ENCODE measurements at places on chromosomes 12 and 14.
A peak's percentile ranks its signal among the peaks of the same experiment; 100 is the strongest.

- H3K4me1 ChIP-seq = peaks cover 8% of the 10 kb centered on the region
- no peak overlapping the region for H3K4me3 ChIP-seq
- no peak for DNase-seq
- no peak overlapping the region for H3K27ac ChIP-seq
These were observed 29.0 kb downstream of the LGMN start for GRCh38 chr14:92719421-92719820.

GRCh38 chr12:95882873-95883272, 24.1 kb downstream of the SNRPF start:
- H3K27me3 ChIP-seq = no peaks in the 10 kb centered on the region
- H3K4me3 ChIP-seq = no peak overlapping the region
- H3K36me3 ChIP-seq = no peaks in the 10 kb centered on the region

DNA sequence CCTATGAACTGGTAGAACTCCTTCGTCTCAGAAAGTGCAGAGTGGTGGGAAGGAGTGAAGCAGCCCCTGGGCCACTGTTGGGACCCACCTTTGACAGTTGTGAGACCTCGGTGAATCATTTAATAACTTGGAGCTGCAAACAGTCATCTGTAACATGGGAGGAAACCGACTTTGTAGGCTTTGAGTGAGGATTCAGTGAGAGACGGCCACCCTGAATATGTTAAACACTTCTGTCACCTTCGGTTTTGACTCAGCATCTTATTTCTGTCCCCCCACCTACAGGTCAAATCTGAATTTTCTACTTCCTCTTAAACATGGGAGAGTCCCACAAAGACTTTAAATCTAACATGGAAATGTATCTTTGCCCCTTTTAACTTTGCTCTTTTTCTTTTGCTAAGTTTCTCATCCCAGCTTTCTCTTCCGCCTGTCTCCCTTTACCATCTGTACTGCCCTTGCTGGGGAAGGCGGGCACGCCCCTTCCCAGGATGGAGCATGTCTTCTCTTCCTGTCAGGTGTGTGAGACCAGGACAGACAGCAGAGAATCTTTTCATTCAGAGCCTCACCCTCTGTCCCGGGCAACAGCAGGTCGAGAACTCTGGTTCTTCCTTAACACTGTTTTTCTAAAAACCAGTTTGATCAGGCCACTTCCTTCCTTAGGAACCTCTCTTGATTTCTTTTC, 37.1 kb downstream of the ZC3H14 start:
- no peaks in the 10 kb centered on the region for H3K27me3 ChIP-seq
- peaks cover 56% of the 10 kb centered on the region for H3K36me3 ChIP-seq
- H3K4me1 ChIP-seq = peaks cover 40% of the 10 kb centered on the region

DNA sequence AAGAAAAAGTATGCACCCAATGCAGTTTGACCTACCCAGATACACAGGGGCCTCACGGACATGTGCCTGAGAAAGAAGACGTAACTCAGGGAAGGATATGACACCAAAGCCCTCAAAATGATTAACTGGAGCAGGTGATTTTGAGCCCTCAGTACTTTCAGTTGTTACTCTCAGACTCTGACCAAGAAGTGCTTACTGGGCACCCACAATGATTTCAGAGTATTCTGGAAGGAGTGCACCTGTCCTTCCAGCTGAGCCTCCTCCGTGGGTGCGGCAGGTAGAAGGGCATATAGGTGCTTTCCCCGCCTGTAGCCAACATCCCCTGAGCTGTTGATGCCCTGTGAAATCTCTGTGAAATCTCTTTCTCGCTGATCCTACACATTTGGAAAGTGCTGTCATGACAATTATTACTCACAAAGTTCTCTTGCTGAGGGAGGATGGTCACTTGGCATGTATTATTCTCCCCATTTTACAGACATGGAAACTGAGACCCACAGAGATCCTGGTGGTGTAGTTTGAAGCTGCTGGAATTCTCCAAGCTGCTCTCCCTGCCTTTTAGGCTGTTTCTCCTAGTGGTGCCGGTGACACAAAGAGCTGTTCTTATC, 154.3 kb upstream of the CCND2 start:
- peak overlapping the region; percentile 33 for H3K4me3 ChIP-seq
- peaks cover 8% of the 10 kb centered on the region for H3K27me3 ChIP-seq
- peak overlapping the region; percentile 79 for H3K27ac ChIP-seq
- H3K4me1 ChIP-seq = peaks cover 63% of the 10 kb centered on the region
- DNase-seq = peak; percentile 88

- H3K36me3 ChIP-seq = no peaks in the 10 kb centered on the region
- no peaks in the 10 kb centered on the region for H3K27me3 ChIP-seq
- no peak overlapping the region for H3K27ac ChIP-seq
- H3K4me1 ChIP-seq = peaks cover 42% of the 10 kb centered on the region
These were observed 79.5 kb downstream of the IRF2BPL start for GRCh38 chr14:76948976-76949375.

DNA sequence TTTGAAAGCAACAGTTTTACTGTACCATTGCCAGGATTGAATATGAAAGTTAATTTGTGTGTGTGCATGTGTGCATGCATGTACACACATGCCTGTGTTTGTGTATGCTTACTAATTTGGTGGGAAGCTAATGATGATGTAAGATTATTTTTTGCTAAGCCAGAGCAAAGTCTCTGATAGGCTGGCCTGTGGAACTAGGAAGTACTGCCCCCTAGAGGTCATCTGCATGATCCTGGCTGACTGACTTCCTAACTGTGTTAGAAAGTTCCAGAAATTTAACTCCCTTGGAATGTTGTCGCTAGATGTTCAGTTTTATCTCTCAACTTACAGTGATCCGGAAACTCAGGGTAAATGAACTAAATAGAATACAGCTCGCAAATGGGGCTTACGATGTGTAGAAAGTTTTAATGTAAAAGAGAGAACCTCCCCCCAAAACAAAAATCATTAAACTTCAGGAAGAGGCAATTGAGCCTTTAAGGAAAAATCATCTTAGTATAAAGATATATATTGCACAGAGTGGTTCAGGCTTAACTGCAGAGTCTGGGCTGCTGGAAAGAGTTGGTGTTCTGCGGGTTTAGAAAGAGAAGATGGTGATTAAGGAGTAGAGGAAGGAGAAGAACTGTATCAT, 34.3 kb upstream of the SLC38A1 start:
- no peak overlapping the region for H3K27ac ChIP-seq
- H3K36me3 ChIP-seq = no peaks in the 10 kb centered on the region
- H3K4me1 ChIP-seq = peaks cover 3% of the 10 kb centered on the region
- DNase-seq = peak; percentile 51
- no peak overlapping the region for H3K4me3 ChIP-seq

DNA sequence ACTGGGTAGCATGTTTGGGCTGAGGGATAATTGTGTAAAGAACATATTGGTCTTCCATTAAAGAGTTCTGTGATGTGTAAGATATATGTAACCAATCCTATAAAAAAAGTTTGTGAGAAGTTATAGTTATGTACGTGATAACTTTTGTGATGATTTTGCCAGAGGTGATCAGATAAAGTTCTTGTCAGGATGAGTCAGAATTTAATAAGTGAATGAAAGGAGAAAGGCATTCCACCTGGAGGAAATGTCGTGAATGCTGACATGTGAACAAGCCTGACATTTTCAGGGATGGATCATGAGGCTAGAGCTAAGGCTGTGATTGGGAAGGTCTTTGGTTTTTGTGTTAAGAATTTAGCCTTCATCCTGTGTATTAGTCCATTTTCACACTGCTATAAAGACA, 241.5 kb downstream of the SNAPC1 start:
- H3K27ac ChIP-seq = no peak overlapping the region
- no peak overlapping the region for H3K4me3 ChIP-seq
- no peak for DNase-seq
- H3K36me3 ChIP-seq = no peaks in the 10 kb centered on the region
- H3K27me3 ChIP-seq = peaks cover 15% of the 10 kb centered on the region
- H3K4me1 ChIP-seq = peaks cover 9% of the 10 kb centered on the region
